COR-L47 (cell line): ENCODE measurements at places on chromosomes 2 and 18.
A peak's percentile ranks its signal among the peaks of the same experiment; 100 is the strongest.

- no peak for DNase-seq
These were observed 82.3 kb downstream of the VAPA start for GRCh38 chr18:9996094-9996493.

DNA sequence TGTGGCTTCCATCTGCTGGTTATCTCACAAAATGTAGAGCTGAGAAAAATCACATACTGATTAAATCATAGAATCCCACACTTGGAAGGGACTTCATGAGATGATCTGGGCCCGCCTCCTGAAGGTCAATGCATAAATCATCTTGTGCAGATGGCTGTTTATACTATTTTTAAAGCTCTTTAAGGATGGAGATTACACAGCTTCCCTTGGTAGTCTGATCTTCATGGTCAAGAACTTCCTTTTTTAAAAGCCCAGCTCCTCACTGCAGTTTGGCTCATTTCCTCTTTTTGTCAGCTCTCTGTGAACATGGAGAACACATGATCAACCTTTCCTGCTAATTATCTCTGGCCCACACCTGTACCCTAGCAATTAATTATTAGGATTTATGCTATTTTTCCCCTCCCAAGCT, 25.9 kb downstream of the GCG start:
- DNase-seq, result no peak

DNA sequence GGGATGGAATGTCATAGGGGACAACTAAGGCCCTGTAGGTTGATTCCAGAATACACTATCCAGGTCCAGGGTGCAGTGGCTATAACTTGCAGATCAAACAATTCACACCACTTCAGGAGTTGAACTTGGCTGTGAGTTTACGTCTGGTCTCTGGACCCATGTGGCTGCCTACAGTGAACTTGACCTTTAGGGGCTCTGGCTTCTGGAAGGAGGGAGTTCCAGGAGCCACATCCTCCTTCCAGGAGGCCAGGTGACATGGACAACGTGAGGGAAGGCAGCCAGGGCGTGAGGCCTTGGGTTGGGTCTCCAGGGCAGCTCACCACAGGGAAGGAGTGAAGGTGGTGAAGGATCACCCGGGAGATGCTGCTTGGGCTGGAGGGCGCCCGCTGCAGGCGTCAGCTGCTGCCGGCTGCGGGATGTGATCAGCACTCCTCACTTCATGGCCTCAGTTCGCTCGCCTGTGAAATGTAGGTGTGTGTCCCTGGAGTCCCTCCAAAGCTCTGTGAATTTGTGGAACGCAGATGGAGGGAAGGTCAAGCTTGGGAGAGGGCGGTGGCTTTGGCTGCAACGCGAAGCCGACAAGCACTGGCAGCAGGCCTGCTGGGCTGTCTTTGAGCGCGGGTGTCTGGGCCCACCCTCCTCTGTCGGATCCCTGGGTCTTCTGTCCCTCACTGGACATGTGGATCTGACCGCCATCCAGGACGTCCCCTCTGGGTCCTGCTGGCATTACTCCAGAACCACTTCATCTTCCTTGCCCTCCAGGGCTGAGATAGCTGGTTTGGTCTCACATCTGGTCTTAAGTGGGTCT, 146.5 kb downstream of the GLI2 start:
- DNase-seq, result no peak

- no peak for DNase-seq
These were observed 141.6 kb upstream of the MSH6 start for GRCh38 chr2:47641366-47641765.

- DNase-seq, result no peak
These were observed 4.8 kb downstream of the CACNB4 start for GRCh38 chr2:152094014-152094413.

- DNase-seq, result no peak
These were observed 6.7 kb downstream of the ZNF521 start for GRCh38 chr18:25345081-25345866.

- no peak for DNase-seq
These were observed 45.4 kb upstream of the LTBP1 start for GRCh38 chr2:32901313-32901712.

- DNase-seq, result no peak
These were observed 131.2 kb downstream of the TMEM18 start for GRCh38 chr2:545711-546650.

DNA sequence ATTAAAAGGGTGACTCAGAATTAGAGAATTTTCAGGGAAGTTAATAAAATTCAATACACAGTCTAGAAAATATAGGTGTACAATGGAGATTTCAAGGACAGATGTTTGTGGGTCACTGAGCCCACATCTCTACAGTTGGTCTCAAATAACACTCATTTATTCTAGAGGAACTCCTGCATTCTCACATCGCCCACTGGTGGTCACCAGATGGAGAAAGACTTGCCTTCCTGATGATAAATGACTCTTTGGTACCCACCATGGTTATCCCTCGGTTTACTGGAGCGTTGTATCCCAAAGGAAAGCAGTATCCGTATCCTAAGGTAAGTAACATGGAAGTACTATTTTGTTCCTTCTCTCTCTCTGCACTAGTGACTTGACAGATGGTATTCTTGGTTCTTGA, 1297.1 kb downstream of the DPP10 start:
- no peak for DNase-seq

GRCh38 chr18:62844850-62845643, 129.7 kb downstream of the PHLPP1 start:
- DNase-seq, result peak; percentile 7

DNA sequence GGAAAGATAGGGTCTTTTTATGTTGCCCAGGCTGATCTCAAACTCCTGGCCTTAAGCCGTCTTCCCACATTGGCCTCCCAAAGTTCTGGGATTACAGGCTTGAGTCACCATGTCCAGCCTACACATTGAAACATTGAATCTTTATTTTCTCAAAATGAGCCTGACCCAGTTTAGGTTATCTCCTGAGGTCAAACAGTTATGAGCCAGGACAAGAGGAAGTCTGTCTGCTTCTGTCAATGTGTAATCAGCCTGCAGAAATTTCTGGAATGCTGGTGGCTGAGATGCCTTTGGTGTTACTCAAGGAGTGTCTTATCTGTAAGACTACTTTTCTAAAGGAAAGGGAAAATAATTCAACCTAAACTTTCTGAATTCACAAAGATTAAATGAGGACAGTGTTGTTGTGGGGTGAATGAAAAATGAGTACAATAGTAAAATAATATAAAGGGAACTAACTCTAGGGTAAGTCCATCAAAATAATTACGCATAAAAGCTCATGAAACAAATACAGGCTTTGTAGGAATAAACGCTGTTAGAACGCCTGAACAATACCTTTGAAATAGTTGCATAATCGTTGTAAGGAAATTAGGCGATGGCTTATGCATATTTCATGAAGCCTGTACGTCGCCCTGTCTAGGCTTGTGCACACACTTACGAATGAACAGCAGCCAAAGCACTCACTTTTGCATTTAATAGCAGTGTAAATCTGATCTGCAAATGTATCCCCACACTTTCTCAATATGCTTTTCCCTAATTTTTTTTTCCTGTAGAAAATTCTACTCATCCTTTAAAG, 260.8 kb downstream of the RDH14 start:
- DNase-seq, result peak; percentile 0

- peak; percentile 91 for DNase-seq
These were observed 316.9 kb upstream of the THSD7B start for GRCh38 chr2:136448432-136448831.

GRCh38 chr2:174181368-174181767, 67.0 kb downstream of the OLA1 start:
- DNase-seq, result no peak

DNA sequence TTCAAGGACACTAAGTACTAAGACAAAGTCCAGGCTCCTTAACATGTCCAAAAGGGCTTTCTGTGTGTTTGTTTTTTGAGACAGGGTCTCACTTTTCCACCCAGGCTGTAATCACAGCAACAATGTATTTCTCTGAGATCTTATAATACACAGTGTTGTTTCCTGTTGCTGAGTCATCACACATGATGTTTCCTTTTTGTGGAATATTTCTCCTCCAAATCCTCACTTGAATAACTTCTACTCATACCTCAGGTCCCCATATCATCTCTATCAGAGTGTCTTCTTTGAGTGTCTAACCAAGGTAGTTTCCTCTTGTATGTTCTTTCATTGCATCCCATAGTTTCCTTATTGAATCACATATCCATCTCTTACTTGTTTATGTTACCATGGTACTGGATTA, 632.0 kb upstream of the PIK3C3 start:
- no peak for DNase-seq

DNA sequence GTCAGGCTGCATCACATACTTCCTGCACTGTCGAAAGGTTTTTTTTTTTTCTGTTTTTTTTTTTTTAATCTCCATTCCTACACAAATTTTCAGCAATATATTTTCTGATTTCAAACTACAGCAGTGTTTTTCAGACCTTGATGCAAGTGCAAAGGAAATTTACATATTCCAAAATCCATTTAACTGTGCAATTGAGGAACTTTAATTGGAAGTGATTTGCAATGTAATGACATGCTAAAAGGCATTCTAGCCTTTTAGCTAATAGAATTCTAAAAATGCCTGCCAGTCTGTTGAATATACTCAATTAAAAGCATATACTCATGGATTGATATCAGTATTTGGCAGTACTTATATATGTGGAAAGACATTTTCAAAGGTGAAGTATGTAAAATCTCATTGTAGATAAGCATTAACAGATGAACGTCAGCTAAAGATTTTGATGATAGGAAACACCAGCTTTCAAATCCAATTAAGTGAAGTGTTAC, 210.5 kb downstream of the OTX1 start:
- DNase-seq, result no peak

DNA sequence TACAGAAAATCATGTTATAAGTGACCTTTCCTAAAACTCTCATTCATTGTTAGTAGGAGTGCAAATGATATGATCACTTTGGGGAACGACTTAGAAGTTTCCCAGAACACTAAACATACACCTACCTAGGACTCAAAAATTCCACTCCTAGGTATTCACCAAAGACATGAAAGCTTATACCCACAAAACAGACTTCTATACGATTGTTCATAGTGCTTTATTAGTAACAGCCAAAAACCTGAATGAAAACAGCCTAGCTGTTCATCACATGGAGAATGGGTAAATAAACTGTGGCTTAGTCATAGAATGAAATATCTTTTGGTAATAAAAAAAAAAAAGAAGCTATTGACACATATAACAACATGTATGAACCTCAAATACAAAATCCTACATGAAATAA, 8.8 kb downstream of the NOL10 start:
- DNase-seq, result no peak

- no peak for DNase-seq
These were observed 26.5 kb downstream of the KIF1A start for GRCh38 chr2:240793313-240794177.

DNA sequence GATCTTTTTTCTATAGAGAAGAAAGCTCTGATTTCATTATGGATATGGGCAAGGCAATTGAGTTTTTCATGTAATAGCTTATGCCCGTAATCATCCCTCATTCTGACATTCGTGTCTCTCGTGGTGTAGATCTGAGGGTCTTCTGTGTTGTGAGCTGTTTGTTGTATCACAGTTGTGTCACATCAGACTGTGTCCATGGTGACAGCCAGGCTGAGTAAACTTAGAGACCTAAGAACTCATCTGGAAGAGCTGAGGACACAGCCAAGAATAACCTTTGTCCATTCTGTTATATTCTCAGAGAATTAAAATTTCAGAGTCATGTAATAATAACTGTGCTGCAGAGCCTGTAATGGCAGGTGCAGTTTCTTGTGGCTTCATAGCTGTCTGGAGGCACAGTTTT, 116.5 kb downstream of the ATP9B start:
- DNase-seq, result no peak

DNA sequence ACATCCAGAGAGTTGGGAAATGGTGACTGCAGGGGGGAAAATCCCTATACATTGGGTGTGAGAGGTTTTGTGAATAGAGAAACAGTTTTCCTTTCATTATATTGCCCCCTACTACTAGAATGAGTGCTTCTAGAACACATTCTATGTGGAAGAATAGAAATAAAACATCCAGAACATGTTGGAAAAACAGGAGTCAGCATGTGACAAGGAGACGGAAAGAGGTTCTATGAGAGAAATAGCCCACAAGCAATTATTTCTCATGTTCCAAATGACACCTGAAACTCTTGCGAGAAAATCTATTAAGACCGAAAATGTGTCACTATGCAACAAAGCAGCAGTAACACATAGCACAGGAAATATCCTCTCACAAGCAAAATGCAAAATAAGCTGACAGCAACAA, 202.7 kb upstream of the SPOPL start:
- DNase-seq, result no peak

GRCh38 chr2:23489471-23490322, 104.7 kb downstream of the KLHL29 start:
- no peak for DNase-seq

DNA sequence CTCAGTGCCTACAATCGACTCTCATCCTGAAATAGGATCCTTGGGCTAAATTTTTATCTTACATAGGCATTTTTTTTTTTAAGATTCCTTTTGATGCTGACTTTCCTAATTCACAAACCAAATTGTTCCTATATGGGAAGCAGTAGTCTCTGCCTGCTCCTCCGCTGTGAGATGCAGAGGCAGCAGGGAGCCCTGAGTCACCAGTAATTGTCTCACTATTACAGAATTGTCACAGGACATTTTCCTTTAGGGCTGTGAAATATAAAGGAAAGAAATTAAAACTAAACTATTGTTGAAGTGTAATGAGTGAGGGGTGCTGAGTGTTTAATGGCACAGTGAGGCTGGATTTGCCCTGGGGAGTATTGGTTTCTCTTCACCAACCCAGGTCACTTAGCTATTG, 63.8 kb downstream of the MYO3B start:
- no peak for DNase-seq

- DNase-seq, result no peak
These were observed 518.2 kb upstream of the RAB12 start for GRCh38 chr18:8091035-8091434.

GRCh38 chr2:44777537-44777936, 164.0 kb upstream of the SIX3 start:
- no peak for DNase-seq

GRCh38 chr2:149451417-149452165, 121.2 kb downstream of the LYPD6 start:
- DNase-seq, result no peak

DNA sequence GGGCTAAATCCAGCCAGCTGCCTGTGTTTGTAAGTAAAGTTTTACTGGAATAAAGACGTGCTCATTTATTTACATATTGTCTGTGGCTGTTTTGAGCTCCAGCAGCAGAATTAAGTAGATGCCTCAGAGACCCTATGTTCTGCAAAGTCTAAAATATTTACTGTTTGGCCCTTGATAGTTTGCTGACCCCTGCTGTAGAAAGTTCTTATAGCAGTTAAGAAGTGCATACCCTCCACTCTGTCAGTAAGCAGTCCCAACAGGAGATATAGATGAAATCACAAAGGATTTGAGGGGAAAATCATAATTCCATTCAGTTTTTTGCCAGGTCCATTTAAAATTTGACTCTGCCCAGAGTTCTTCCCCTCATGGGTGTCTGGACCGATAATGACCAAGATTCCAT, 50.1 kb upstream of the ITM2C start:
- DNase-seq, result no peak
